ENCODE measurements at places on chromosomes 13 and 19.
A peak's percentile ranks its signal among the peaks of the same experiment; 100 is the strongest.

DNA sequence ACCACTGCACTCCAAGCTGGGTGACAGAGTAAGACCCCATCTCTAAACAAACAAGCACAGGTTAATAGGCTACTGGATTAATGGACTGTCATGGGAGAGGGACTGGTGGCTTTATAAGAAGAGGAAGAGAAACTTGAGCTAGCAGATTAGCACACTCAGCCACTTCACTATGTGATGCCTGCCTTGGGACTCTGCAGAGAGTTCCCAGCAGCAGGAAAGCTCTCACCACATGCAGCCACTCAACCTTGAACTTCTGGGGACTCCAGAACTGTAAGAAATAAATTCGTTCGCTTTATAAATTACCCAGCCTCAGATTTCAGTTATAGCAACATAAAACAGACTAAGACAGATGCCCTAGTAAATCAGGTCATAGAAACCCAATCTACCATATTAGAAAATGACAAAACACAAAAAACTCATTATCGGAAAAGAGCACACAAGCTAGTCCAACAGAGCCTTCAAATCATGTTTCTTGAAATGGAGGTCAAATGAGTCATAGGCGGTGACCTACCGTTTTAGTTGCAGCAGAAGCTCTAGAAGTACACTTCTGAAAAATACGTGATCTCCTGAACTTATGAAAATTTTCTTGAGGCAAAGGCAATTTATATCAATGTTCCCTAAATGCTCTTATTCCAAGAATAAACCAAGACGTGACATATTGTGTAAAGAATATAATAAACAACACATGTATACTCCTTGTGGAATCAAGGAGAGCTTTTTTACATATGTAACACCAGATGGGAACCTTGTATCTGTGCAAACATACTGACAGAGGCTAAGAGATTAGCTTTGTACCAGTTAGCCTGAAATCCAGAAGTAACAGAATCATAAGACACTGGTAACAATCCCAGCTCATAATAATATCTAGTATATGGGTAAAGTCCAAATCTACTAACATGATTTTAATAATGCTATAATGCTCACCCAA is 340.9 kb upstream of the SGCG start:
- no peak for DNase-seq

- peak; percentile 34 for DNase-seq
Observed at GRCh38 chr13:23899555-23899954, 2.3 kb upstream of the C1QTNF9B start.

- DNase-seq: no peak
Observed at GRCh38 chr13:108034909-108035410, 180.4 kb downstream of the LIG4 start.

DNA sequence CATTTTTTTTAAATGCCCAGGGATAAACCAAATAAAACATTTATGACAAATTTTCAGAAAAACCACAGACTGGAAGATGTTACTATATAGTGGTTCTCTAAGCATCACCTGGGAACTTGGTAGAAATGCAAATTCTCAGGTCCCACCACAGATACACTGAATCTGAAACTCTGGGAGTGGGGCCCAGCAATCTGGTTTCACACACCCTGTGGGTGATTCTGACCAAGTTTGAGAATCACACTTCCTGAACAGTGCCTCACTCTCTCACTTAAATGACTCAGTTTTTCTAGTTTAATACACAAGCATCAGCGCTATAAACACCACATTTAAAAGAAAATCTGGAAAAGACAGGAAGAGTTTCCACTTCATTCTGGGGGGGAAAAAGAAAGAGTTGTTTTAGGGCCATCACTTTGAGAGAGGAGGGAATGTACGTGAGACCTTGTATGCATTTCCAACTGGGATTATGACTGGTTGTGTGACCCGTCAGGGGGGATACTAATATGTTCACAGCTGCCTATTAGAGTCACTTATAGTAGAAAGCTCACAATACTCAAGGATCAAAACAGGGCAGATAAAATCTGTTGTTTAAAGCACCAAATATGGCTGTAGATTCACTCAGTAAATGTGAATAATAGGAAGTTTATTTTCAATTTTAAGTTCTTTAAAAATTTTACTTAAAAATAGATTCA is 567.7 kb downstream of the GPC6 start:
- peak; percentile 18 for DNase-seq

- no peak for DNase-seq
Observed at GRCh38 chr13:113114511-113115362, 7.9 kb upstream of the F10 start.

DNA sequence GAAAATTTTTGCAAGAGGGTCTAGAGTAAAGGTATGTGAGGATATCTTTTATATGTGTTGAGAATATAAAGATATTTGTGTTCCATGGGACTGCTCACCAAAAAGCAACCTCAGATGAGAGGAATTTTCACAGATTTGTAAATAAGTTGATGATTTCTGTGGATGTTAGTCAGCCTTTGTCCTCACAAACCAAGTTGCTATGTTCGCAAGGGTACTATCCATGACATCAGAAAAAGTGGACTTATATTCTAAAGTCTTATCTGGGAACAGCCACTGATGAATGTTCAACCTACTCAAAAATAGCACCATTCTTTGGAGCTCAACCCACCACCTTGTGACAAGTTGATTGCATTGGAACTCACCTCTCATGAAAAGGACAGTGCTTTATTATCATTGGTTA is 138.6 kb downstream of the PCDH20 start:
- DNase-seq: no peak

DNA sequence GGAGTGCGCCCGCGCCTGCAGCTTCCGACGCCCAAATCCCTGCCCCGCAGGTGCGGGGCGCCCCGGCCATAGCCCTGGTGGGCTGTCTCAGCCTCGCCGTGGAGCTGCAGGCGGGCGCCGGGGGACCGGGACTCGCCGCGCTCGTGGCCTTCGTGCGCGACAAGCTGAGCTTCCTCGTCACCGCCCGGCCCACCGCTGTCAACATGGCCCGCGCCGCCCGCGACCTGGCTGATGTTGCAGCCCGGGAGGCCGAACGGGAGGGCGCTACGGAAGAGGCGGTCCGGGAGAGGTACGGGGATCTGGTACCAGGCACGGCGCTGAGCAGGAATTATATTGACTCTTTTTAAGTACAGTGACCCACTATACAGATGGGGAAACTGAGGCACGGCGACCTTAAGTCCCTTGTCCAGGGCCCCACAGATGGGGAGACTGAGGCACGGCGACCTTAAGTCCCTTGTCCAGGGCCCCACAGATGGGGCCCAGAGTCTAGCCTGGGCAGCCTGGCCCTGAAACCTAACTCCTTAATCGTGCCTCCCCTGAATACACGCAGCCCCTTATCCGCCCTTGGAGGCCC is 586 bp downstream of the MRI1 start:
- DNase-seq: peak; percentile 50
